ENCODE measurements at places on chromosomes 3 and 15.
A peak's percentile ranks its signal among the peaks of the same experiment; 100 is the strongest.

DNA sequence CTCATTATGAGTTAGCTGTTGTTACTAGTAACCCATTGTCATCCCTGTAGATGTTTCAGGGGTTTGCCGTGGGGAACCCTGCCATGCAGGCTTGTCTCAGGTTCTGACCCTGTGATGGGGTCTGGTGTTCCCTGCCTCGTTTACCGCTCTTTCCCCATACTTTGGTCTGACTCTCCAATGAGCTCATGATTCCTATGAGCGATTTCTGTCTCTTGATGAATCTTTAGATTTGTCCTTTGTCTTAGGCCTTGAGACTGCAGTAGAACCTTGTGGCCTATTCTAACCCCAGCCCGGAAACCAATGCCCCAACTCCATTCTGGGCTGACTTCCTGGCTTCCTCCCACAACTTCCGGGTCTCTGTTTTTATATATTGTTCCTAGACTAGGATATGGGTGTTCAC lies 11.3 kb upstream of the IQGAP1 start:
- no peak for DNase-seq

DNA sequence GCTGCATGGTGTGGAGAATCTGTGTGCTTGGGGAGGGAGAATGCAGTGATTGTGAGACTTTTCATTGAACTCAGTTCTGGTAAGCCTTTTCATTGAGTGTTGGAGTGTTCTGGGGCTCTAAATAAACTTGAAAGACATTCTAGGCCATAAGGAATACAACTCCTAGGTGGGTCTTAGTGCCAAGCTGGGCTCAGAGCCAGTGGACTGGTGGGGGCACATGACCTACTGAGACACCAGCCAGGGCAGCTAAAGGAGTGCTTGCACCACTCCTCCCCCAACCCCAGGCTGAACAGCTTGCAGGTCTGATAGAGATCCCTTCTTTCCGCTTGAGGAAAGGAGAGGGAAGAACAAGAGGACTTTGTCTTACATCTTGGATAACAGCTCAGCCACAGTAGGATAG lies 21.7 kb upstream of the KPNA4 start:
- DNase-seq: no peak

GRCh38 chr15:101206176-101206591 lies 45.7 kb downstream of the CHSY1 start:
- no peak for DNase-seq

DNA sequence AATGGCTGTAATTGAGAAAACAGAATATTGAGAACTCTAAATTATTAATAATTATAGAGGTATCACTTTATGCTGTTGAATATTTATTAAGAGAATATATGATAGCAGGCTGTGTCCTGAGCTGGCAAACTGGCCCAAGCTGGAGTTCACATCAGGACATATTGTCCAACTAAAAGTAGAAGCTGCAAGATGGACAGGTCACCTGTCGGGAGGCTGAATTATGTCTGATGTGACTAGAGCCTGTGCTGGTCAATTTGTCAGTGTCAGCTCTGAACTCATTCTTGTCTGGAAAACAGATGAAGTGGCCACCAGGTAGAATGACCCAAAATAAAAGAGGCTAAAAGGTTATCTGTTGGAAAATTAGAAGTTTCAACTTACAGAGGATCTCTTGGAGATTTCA lies 392.2 kb downstream of the LRTM1 start:
- DNase-seq: no peak

DNA sequence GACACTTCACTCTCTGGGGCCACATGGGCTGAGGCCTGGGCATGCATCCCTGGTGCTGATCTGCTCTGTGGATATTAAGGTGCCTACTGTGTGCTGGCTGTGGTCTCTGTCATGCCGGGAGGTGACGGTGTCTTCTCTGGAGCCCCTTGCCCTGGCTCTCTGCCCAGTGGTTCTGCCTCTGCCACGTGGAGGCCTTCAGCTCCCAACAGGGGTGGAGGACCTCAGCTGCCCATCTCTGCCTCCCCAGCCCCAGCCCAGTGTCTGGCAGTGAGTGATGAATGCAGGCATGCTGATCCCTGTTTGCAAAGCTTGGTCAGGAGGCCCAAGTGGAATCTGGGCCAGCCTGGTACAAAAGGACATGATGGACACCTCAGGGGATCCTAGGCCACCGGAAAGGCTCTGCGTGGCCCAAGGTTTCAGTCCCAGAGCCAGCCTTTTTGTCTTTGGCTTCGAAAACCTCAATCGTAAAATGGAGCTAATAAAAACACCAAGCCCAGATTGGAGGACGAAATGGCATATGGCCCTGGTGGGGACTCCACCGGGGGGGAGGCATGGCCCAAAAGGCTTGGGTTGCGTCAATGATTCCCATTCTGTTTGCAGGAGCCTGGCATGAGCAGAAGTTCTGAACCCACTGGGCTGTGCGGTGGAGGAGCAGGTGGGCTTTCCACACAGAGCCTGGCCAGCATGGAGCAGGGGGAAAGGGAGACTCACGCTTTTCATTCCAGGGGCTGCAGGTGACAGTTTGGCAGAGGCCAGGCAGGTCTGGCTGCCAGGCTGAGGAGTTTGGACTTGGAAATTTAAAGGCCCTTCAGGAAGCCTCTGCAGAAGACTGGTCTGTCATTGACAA lies 54.7 kb upstream of the KLF13 start:
- no peak for DNase-seq

- DNase-seq: no peak
Observed at GRCh38 chr3:100104442-100104798, 9.9 kb downstream of the FILIP1L start.

GRCh38 chr15:41897363-41897799 lies 3.5 kb upstream of the SPTBN5 start:
- DNase-seq: no peak

- DNase-seq: no peak
Observed at GRCh38 chr3:58720526-58720925, 54.0 kb upstream of the FAM3D start.

DNA sequence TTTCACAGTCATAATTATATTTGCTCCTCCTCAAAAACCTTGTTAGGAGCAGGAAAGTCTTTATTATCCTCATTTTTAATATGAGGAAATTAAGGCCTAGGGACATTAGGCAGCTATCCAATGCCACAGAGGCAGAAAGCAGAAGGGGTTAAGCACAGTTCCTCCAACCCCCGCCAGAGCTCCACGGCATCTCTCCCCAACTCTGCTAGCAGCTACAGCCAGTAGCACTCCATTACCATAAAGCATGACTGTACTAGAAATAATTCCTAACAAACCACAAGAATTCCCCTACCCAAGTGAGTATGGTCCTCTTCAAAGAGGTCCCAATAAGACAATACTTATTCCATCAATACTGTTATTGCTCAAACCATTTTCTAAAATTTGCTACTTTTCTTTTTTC lies 9.8 kb downstream of the HEG1 start:
- DNase-seq: no peak

GRCh38 chr3:50661321-50661837 lies 13.3 kb upstream of the DOCK3 start:
- DNase-seq: no peak

GRCh38 chr15:44194323-44195150 lies 534 bp downstream of the FRMD5 start:
- no peak for DNase-seq

GRCh38 chr3:142724682-142725356 lies 985 bp downstream of the TRPC1 start:
- peak; percentile 39 for DNase-seq

DNA sequence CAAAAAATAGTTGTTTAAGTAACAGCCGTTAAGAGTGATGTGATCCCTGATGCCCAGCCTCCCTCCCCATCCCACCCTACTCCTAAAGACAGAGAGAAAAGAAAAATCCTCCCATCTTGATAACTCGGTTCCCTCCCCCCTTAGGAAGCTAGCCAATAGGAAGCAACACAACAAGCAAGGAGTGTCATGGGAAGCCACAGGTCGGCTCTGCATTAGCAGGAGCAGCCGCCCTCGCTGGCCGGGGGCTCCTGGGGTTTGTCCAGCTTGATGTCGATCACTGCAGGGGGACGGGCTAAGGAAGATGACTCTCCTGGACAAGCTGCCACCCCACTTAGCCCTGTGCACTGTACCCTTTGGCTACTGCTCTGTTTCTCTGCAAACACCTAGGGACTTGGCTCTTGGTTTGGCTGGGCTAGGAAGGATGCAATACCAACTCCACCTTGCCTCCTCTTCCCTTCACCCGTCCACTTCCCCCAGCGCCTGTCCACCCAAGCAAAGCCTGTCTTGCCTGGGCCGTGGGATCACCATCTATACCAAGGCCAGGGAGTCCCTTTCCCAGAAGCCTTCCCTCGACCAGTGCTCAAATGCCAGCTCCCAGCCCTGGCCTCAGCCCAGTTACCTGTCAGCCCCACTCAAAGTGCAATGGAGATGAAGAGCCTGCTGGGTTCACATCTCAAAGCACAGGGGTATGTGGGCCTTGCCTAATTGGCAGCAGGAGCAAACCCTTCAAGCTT lies 23.1 kb downstream of the SRPRB start:
- no peak for DNase-seq

DNA sequence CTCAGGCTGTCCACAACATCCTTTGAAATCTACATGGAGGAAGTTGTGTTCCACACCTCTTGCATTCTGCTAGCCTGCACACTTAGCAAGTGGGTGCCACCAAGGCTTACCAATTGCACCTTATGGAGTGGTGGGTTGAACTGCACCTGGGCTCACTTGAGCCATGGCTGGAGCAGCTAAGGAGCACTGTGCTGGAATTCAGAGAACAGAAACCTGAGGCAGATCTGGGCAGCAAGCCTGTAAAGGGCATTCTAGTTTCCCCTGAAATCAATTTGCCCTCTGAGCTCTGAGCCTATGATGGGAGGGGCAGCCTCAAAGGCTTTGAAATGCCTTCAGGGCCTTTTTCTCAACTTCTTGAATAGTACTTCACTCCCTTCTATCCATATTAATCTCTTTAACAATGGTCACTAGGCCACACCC lies 18.0 kb downstream of the BTLA start:
- DNase-seq: no peak

DNA sequence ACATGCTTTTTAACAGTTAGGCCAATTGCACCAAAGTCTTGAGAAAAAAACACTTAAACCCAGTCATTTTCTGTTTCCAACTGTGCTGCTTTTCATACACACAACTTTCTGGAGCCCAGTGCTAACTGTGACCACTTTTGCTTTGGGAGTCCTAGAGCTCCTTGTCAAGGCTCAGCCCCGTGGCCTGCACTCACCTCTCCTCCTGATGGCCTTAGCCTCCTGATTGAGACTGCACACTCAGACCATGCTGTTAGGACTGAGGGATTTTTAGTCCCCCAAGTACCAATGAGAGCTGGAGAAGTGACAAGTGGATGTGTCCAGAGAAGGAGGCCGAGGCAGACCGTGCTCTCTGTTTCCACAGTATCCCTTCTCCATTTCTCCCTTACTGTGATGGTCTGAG lies 15.2 kb upstream of the RARRES1 start:
- DNase-seq: no peak

- no peak for DNase-seq
Observed at GRCh38 chr3:146345900-146346299, 95.0 kb upstream of the PLSCR4 start.

- peak; percentile 81 for DNase-seq
Observed at GRCh38 chr15:74438721-74439316, 5.1 kb upstream of the SEMA7A start.

DNA sequence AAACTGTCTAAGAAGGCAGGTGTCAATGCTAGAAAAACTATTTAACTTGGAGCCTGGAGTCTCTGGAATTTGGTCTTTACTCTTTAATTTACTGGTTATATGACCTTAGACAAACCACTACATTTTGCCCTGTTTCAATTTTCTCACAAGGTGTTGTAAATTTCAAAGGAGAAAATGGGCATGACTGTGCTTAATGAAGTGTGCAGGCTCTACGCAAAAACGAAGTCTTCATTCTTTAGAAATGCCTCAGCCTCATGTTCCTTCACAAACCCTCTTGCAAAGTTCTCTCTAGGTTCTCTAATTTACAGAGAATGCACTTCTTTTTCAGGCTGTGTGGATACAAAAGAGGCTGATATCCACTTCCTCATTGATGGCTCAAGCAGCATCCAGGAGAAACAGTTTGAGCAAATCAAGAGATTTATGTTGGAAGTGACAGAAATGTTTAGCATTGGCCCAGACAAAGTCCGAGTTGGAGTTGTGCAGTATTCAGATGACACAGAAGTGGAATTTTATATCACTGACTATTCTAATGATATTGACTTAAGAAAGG lies 39.1 kb downstream of the COL6A5 start:
- no peak for DNase-seq

- peak; percentile 24 for DNase-seq
Observed at GRCh38 chr3:114441386-114441785, 147.6 kb downstream of the TIGIT start.

DNA sequence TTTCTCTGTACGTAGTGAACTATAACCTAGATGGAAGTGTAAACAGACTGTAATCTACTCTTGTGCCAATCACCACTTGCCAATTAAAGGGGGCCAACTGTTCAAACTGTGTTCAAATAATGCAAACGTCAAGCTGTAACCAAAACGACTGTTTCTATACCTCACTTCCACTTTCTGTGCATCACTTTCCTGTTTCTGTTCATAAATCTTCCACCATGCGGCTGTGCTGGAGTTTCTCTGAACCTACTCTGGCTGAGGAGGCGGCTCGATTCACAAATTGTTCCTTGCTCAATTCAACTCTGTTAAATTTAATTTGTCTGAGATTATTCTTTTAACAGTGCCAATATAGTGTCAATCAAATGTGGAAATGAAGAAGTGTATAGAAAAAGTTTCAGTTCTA lies 206.7 kb upstream of the TBC1D5 start:
- DNase-seq: peak; percentile 51

DNA sequence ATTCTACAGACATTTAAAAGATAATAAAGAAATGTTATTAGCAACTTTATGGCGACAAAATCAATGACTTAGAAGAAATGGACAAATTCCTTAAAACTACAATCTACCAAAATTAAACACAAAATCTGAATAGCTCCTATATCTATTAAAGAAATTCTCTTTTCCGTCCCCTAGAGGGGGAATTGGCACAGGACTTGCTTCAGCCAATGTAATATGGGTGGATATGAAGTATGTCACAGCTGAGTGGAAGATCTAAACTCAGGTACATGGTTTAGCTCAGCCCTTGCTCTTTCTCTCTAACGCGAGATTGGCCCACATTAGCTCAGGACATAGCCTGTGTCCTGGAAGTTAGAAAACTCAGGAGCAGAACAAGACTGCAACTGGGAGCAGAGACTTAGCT lies 79.3 kb downstream of the DNAH12 start:
- no peak for DNase-seq

DNA sequence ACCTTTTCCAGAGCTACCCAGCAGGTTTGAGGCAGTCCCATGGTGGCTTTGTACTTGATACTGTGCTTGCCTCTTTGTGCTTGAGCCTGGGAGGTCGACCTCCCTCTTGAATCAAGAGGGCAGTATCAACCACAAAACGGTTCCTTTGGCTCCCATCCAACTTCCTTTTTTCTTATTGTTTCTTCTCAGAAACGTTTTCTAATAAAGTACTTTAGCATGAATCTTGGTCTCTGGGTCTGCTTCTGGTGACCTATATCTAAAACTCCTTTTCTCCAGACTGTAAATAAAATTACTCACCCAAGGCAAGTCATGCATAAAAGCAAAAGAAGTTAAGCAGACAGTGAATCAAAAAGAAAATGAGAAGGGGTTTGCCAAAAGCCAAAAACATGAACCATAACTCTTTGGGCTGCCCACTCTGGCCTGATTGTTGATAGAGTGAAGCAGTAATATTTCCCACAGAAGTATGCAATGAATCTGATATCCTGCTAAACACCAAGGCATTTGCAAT lies 112.2 kb upstream of the SLC4A7 start:
- peak; percentile 14 for DNase-seq

GRCh38 chr15:66700412-66700801 lies 1.6 kb upstream of the SMAD6 start:
- DNase-seq: no peak

GRCh38 chr3:62188681-62189375 lies 184.5 kb downstream of the FEZF2 start:
- DNase-seq: peak; percentile 70

GRCh38 chr3:157660847-157661246 lies 157.6 kb upstream of the VEPH1 start:
- DNase-seq: no peak

Data from putamen (tissue), 1 donor.